ENCODE measurements at places on chromosomes 7 and 10. TPM values are rescaled to one million over a fixed set of nuclear protein-coding genes. Genes with fewer than 3 reads are reported as not detected.

The CDK1 gene
- total RNA-seq = 12.1 TPM

The CDC123 gene
- 93.3 TPM for total RNA-seq

The ZNF248 gene
- total RNA-seq = 3.8 TPM

The GHRHR gene
- not detected for total RNA-seq

The MTURN gene
- 18.3 TPM for total RNA-seq

The TMEM176A gene
- total RNA-seq = not detected

The RAB19 gene
- not detected for total RNA-seq

The NME8 gene
- not detected for total RNA-seq

The MYL10 gene
- not detected for total RNA-seq

The HMX2 gene
- total RNA-seq = not detected

The STK31 gene
- not detected for total RNA-seq

The AGR3 gene
- total RNA-seq = not detected

The AFAP1L2 gene
- 2.5 TPM for total RNA-seq

Measured in cardiac atrium fibroblast (primary cell).